ENCODE measurements at places on chromosomes 12 and 14. TPM values are rescaled to one million over a fixed set of nuclear protein-coding genes. Genes with fewer than 3 reads are reported as not detected.

GRCh38 chr12:15977999-15978951, 67.1 kb downstream of the DERA start:
- H3K36me3 ChIP-seq: peaks cover 29% of the 10 kb centered on the region
- H3K27me3 ChIP-seq: no peaks in the 10 kb centered on the region
- no peaks in the 10 kb centered on the region for H3K4me1 ChIP-seq
- H3K4me3 ChIP-seq: no peak overlapping the region
- no peak overlapping the region for H3K27ac ChIP-seq

DNA sequence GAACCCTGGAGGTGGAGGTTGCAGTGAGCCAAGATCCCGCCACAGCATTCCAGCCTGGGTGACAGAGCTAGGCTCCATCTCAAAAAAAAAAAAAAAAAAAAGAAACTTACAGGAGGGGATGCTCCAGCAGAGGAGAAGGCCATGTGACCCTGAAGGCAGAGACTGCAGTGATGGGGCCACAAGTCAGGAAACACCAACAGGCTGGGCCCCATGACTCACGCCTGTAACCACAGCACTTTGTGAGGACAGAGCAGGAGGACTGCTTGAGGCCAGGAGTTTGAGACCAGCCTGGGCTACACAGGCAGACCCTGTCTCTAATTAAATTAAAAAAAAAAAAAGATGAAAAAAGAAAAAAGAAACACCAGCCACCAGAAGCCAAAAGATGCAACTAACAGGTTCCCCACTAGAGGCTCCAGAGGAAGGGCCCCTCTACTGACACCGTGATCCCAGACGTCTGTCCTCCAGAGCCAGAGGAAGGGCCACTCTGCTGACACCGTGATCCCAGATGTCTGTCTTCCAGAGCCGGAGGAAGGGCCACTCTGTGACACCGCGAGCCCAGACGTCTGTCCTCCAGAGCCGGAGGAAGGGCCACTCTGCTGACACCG, 9.1 kb upstream of the GLT1D1 start:
- no peak overlapping the region for H3K27ac ChIP-seq
- H3K4me3 ChIP-seq: no peak overlapping the region
- no peaks in the 10 kb centered on the region for H3K27me3 ChIP-seq
- H3K36me3 ChIP-seq: no peaks in the 10 kb centered on the region
- peaks cover 24% of the 10 kb centered on the region for H3K4me1 ChIP-seq
- DNase-seq: no peak

- H3K27ac ChIP-seq: no peak overlapping the region
- H3K4me1 ChIP-seq: no peaks in the 10 kb centered on the region
- H3K36me3 ChIP-seq: no peaks in the 10 kb centered on the region
- DNase-seq: no peak
Measured at GRCh38 chr12:102172436-102172835, 25.2 kb downstream of the PMCH start.

GRCh38 chr12:120224304-120225199, 23.6 kb upstream of the RPLP0 start:
- no peak for DNase-seq
- peaks cover 16% of the 10 kb centered on the region for H3K27me3 ChIP-seq
- H3K4me3 ChIP-seq: no peak overlapping the region
- no peak overlapping the region for H3K27ac ChIP-seq
- H3K36me3 ChIP-seq: no peaks in the 10 kb centered on the region

- H3K27me3 ChIP-seq: peaks cover 2% of the 10 kb centered on the region
- H3K4me3 ChIP-seq: no peak overlapping the region
- no peaks in the 10 kb centered on the region for H3K36me3 ChIP-seq
- no peaks in the 10 kb centered on the region for H3K4me1 ChIP-seq
- DNase-seq: no peak
Measured at GRCh38 chr12:120988658-120989057, 10.3 kb downstream of the HNF1A start.

Gene TBX3
- not detected for total RNA-seq

Gene SLC7A8
- total RNA-seq: 1.8 TPM

Gene SLC10A1
- total RNA-seq: not detected

Measured in activated B cell treated with CpG ODN at 0.5 μM for 24 hours (primary cell).